Naive thymus-derived CD4-positive, alpha-beta T cell (primary cell): ENCODE measurements at places on chromosomes 1 and 21. TPM values are rescaled to one million over a fixed set of nuclear protein-coding genes. Genes with fewer than 3 reads are reported as not detected.

DNA sequence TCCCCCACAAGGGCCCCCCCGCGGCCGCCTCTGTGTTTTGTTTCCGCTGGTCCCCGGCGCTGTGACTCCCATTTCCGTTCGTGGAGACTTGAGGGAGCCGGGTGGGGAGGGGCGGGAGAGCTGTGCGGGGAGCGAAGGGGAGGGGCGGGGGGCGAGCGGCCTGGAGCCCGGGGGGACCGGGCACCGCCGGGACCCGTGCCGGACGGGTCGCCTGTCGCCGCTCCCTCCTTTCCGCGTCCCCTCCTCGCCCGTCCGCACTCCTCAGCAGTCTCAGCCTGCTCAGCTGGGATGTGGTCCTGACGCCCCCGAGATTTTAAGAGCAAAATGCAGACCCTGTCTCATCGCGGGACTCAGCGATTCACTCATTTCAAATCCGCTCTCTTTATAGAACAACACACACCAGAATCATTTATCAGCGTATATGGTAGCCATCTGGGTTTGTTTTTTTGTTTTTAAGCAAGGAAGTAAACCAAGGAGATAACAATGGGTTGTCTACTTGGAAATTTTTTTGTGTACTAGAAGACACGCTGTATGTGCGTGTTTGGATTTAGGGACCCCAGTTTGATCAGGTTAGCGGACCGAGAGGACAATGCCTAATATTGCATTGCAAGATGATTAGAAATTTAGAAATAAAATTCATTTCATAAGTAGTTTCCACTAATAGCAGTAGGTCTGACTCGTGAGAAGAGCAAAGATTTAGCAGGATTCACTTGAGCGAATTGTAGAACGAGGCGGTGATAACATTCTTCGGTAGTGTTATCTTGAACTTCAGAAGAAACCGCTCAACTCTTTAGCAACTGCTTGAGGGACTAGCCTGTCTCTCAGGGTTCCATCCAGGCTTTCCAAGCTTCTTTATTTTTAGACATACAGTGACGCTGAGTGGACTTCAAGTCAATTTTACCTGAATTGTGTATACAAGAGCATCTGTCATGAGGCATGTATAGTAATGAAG, 1.1 kb downstream of the GABPA start:
- H3K4me1 ChIP-seq: no peaks in the 10 kb centered on the region
- peak overlapping the region; percentile 88 for H3K27ac ChIP-seq
- peak; percentile 24 for DNase-seq
- H3K4me3 ChIP-seq: peak overlapping the region; percentile 96
- no peaks in the 10 kb centered on the region for H3K27me3 ChIP-seq

ANGEL2 gene
- 63.4 TPM for total RNA-seq

- no peak for DNase-seq
- no peaks in the 10 kb centered on the region for H3K27me3 ChIP-seq
- H3K36me3 ChIP-seq: no peaks in the 10 kb centered on the region
- H3K4me1 ChIP-seq: no peaks in the 10 kb centered on the region
Measured at GRCh38 chr1:172766462-172766861, 107.6 kb downstream of the FASLG start.

MPZL1 gene
- total RNA-seq: 8.6 TPM

EXO1 gene
- total RNA-seq: 2.4 TPM

DNA sequence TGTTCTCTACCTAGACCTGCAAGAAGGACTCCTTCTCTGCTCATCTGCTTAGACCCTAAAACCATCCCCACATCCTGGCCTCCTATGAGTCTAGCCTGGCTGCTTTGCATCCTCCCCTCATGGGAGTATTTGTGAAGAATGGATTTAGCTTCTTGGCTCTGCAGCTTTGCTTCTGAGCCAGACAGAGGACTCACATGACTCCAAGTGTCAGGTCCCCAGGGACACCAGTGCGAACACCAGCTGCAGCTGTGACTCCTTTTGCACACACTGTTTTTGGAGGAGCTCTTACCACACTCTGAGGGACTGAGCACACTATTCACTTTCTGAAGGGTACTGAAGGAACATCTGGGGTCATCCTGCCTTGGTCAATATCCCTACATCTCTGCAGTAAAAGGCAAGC, 131.8 kb upstream of the SGIP1 start:
- DNase-seq: no peak
- H3K27me3 ChIP-seq: no peaks in the 10 kb centered on the region
- H3K36me3 ChIP-seq: no peaks in the 10 kb centered on the region
- no peak overlapping the region for H3K4me3 ChIP-seq
- H3K4me1 ChIP-seq: no peaks in the 10 kb centered on the region

CTXND2 gene
- total RNA-seq: not detected

- no peak overlapping the region for H3K27ac ChIP-seq
- H3K4me3 ChIP-seq: no peak overlapping the region
- no peaks in the 10 kb centered on the region for H3K4me1 ChIP-seq
- no peak for DNase-seq
- no peaks in the 10 kb centered on the region for H3K36me3 ChIP-seq
- no peaks in the 10 kb centered on the region for H3K27me3 ChIP-seq
Measured at GRCh38 chr1:65791396-65791795, 1.3 kb upstream of the PDE4B start.
